ENCODE measurements at places on chromosomes 5 and 9.

GRCh38 chr5:168104811-168105481 is 186.5 kb upstream of the WWC1 start:
- no peak for DNase-seq

DNA sequence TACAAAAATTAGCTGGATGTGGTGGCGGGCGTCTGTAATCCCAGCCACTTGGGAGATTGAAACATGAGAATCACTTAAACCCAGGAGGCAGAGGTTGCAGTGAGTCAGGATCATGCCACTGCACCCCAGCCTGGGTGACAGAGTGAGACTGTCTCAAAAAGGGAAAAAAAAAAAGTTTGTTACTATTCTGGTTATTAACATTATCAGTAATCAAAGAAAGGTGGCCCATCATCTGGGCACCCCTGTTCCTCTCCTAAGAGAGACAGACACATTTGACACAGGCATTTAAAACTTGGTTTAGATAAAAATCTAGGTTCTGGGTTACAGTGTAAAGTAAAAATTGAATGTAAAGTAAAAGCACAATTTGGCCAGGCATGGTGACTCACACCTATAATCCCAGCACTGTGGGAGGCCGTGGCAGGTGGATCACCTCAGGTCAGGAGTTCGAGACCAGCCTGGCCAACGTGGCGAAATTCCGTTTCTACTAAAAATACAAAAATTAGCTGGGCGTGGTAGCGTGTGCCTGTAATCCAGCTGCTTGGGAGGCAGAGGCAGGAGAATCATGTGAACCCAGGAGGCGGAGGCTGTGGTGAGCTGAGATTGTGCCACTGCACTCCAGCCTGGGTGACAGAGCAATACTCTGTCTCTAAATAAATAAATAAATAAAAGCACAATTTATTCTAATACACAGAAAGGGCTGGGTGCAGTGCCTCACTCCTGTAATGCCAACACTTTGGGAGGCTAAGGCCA is 16.7 kb upstream of the PHYHD1 start:
- DNase-seq = peak; percentile 40

DNA sequence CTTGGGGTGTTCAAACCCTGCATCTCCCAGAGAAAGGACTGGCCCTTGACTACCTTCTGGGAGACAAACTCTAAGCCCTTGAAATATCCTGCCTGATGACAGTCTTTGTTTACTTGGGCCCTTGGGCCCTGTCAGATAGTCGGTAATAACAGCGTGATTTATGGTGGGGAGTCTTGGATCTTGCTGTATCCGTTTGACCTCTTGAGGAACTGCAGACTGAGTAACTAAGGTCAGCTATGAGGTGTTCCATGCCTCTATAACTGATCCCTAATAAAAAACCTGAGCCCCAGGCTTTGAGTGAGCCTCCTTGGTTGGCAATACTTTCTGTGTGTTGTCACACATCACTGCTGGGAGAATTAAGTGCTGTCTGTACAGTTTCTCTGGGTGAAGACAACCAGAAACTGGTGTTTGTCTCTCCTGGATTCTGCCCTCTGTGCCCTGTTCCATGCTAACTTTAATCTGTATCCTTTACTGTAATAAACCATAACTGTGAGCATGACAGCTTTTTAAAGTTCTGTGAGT is 56.2 kb upstream of the ANKRD33B start:
- DNase-seq = peak; percentile 58

- DNase-seq = peak; percentile 21
Measured at GRCh38 chr9:13013991-13014883, 239.4 kb downstream of the LURAP1L start.

DNA sequence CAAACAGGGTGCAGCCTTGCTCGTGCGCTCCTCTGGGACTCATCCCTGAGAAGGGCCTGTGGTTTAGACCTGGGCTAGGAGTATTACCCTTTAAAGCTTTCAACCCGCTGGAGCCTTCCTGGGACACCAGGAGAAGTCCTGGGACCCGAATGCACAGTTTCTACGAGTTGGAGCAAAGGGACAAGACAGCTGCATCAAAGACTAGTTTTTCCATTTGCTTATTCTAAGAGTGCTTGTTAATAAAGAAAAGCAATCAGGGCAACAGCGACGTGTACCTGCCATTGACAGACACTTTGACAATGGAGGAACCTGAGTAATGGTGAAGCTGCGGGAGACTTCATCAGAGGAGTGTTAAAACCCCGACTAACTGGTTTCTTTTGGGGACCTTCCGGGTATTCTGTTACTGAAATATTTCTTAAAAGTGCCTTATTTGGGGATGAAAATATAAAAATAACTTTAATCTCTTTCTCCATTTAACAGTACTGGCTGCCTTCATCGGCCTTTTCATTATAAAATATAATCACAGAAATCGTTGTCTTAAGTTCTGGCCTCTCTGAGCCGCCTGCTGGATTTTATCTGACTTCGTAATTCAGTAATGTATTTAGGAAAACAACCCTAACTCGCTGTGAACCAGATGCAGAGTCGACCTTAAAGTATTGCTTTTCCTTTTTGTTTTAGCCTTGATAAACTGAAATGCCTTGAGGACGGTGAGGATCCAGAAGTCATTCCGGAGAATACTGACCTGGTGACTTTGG is 732 bp downstream of the SNAPC3 start:
- peak; percentile 43 for DNase-seq

GRCh38 chr5:6349387-6349786 is 29.0 kb downstream of the MED10 start:
- no peak for DNase-seq

GRCh38 chr5:126143622-126144021 is 279.6 kb upstream of the GRAMD2B start:
- DNase-seq = no peak

GRCh38 chr5:5348576-5348975 is 73.9 kb upstream of the ICE1 start:
- DNase-seq = no peak

DNA sequence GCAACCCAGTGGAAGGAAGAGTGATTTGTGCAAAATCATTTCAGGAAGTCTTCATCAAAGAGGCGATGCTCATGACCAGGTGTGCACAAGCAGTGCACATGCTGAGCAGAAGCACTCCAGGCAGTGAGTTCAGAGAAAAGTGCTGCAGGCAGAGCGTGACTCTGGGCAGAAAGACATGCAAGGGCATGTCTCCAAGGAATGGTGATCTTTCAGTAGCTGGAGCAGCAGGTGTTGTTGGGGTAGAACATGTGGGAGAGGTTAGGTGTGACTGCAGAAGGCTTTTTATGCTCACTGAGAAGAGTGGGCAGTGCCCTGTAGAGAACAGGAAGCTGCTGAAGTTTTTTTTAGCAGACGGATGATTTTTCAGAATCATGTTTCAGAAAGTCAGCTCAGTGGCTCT is 545.4 kb upstream of the TLE4 start:
- DNase-seq = no peak

- DNase-seq = no peak
Measured at GRCh38 chr5:92428415-92428814, 1045.3 kb upstream of the ARRDC3 start.

DNA sequence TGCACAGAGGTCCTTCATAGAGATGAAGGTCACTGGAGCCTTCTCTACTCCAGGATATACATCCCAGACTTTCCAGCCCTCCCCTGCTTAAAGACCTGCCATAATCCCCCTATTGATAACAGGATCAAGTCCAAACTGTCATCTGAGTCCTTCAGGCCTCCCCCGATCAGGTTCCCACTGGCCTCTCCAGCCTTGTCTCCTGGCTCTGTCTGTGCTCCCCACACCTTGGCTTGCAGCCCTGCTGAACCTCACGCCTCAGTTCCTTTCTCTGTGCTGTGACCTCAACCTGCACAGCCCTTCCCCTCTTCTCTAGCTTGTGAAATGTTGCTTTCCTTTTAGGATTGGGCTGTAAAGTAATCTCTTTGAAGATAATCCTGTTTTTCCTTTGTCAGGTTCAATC is 2.5 kb upstream of the HRH2 start:
- DNase-seq = no peak

DNA sequence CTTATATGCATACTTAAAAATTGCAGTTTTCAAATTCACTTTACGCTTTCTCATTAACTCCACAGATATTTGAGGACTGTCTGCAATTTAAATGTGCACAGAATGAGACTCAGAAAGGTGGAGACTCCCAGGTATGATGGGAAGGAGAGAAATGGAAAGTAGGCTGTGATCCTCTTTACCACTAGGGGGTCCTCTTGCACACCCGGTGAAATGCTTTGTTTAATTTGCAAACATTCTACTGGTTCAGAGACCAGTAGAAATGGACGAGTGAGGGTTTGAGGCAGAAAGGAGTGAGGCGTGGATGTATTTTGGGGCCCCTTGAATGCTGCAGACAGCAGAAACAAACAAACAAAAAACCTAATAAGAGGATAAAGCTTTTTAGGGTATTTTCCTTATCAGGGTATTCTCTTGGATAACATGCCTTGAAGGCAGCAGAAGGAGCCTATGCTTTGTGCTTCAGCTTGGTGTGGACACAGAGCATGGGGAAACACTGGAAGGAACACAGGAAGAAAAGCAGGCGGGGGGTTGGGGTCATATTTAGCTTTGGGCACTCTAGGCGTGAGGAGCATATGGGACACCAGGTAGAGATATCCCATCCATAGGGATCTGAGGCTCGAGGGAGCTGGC is 410.1 kb downstream of the DMRT2 start:
- no peak for DNase-seq

DNA sequence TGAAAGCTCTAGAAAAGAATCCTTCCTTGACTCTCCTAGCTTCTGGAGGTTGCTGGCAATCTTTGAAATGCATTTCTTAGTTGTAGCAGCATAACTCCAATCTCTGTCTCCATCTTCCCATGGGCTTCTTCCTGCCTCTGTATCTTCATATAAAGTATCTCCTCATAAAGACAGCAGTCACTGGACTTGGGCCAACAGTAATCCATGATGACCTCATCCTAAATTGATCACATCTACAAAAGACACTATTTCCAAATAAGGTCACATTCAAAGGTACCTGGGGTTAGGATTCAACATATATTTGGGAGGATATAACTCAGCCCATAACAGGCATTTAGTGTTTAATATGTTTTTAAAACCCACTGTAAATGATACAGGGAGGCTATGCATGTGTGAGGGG is 123.3 kb downstream of the MLLT3 start:
- no peak for DNase-seq

DNA sequence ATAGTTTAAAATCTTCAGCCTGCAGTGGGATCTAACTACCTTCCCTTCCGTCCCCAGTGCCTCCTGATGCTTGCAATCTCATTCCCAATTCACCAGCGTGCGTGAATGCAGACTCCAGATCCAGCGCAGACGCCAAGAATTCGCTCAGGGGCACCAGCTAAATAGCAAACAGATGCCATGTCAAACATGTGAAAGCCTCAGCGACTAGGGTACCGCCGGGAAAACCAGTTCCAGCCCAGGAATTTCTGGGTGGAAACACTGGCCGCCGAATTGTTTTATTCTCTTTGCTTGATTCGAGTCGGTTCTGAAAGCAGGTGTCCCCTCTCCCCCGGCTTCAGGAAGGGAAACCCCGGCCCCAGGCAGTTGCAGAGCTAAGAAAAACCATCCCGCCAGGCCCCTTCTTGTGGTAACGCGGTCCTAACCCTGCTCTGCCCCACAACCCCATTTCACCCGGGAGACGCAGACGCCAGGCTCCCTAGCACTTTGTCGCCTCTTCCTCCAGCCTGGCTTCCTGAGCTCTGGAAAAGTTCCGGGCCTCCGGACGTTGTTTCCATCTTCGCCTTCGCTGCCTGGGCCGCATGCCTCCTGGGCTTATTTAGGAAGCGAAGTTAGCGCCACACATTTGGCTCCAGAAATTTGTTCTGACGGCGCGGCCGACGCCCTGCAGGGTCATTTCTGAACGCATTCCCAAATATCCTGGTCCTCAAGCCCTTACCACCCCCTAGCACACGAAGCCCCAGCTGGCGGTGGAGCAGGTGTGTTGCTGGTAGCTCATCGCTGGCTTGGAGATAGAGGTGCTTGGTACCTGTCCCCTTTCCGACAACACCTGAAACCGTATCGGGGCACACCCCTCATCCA is 665 bp upstream of the LVRN start:
- DNase-seq = no peak

DNA sequence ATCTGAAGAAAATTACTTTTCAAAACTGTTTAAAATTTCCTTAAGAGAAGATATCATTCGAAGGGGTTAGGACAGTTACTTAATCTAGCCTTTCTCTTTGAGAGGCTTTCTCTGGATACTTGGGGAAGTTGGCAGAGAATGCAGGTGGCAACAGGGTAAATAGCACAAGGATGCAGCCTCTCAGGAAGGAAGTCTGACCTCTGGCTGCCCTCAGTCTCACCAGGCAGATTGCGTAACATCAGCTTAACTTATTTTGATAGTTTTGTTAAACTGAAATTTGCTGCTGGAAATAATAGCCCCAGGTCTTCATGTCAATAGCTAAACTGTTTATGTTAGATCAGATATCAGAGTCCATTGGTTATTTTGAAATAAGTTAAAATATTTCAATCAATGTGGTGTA is 20.4 kb downstream of the CCDC192 start:
- no peak for DNase-seq

All from IMR-90 (cell line).